ENCODE measurements at places on chromosomes 5 and 9.
A peak's percentile ranks its signal among the peaks of the same experiment; 100 is the strongest.

- no peak for DNase-seq
Observed at GRCh38 chr5:111472579-111472978, 39.8 kb downstream of the STARD4 start.

- peak; percentile 80 for DNase-seq
Observed at GRCh38 chr9:97905228-97905627, 17.1 kb downstream of the TRMO start.

GRCh38 chr9:16321461-16322119 lies 548.9 kb downstream of the BNC2 start:
- no peak for DNase-seq

DNA sequence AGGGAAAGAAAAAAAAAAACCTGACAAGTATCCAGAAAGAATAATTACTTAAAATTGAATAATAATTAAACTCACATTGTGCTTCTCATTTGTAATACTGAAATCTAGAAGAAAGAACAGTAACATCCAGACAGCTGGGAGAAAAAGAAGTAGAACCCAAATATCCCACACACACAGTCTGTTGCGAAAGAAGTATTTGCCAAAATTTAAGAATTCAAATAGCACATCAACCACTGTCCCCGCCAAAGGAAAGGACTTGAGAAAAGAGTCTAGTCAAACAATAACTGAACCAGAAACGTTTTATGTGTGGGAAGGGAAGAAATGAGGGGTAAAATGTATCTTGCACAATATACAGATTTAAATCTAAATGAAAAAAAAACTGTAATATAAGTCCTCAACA lies 202.8 kb downstream of the MLLT3 start:
- no peak for DNase-seq

DNA sequence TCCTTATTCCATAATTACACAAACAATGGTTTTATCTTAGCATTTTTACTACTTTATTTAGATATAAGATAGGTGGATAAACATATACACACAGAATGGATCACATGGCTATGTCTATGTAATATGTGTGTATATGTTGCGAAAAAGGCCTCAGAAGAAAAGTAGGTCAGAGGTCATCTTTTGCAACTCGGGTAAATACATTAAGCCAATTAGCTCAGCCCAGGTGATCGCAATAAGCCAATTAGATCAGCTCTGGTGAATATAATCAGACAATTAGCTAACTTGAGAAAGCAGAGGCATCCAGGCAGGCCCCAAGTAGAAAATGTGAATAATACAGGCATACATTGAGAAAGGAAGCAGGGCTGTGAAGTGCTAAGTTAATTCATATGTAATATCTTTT lies 24.3 kb downstream of the SLCO4C1 start:
- DNase-seq, result no peak

GRCh38 chr5:35360671-35361070 lies 130.4 kb upstream of the PRLR start:
- DNase-seq, result no peak

GRCh38 chr9:33924978-33925797 lies 108.2 kb downstream of the UBE2R2 start:
- peak; percentile 24 for DNase-seq

- DNase-seq, result no peak
Observed at GRCh38 chr5:132865668-132866341, 464 bp downstream of the GDF9 start.

- no peak for DNase-seq
Observed at GRCh38 chr5:127294829-127295228, 4.2 kb downstream of the MEGF10 start.

GRCh38 chr9:121302786-121303185 lies 34.8 kb downstream of the GSN start:
- DNase-seq, result no peak

- no peak for DNase-seq
Observed at GRCh38 chr9:126698251-126698650, 84.5 kb downstream of the LMX1B start.

- DNase-seq, result peak; percentile 86
Observed at GRCh38 chr5:142014911-142015584, 2.2 kb upstream of the GNPDA1 start.

DNA sequence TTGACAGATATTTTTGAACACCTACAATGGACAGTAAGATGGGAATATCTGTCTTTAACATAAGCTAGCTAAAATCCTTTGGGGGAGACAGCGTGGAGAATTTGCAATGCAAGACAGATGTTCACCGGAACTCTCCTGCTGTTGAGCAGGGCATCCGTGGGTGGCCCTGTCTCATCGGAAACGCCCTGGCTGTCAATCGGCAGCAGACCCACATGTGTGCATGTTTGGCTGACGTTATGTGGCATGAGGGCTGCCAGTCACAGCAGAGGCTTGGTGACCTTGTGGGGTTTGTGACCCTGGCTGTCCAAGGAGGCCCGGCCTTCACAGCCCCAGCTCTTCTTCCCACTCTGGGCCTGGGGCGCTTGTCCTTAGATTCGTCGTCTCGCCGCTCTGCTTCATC lies 129.7 kb upstream of the OTULINL start:
- no peak for DNase-seq

DNA sequence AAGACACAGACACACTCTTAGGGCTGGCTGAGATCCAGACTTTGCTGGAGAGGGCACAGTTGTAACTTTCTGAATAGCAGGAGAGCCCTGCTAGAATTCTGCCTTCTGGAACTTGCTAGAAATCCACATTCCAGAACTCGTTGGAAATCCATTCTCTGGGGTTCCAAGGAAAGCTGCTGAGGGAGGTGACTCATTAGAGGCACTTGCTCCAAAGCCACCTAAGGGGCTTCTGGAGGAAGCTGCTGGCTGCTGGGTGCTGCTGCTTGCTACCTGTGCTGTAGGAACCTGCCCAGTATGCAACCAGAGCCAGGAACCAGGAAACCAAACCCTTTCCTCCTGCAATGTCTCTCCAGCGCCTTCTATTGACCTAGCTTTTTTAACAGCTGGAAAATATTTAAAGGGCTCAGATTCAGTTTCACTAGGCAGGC lies 4.1 kb upstream of the TLE4 start:
- no peak for DNase-seq

- DNase-seq, result no peak
Observed at GRCh38 chr9:90988318-90988717, 186.7 kb downstream of the SYK start.

GRCh38 chr5:119179857-119180641 lies 109.2 kb downstream of the DMXL1 start:
- no peak for DNase-seq

- no peak for DNase-seq
Observed at GRCh38 chr5:88944751-88945531, 62.0 kb upstream of the MEF2C start.

- peak; percentile 81 for DNase-seq
Observed at GRCh38 chr5:100901821-100902341, 1.2 kb downstream of the ST8SIA4 start.

DNA sequence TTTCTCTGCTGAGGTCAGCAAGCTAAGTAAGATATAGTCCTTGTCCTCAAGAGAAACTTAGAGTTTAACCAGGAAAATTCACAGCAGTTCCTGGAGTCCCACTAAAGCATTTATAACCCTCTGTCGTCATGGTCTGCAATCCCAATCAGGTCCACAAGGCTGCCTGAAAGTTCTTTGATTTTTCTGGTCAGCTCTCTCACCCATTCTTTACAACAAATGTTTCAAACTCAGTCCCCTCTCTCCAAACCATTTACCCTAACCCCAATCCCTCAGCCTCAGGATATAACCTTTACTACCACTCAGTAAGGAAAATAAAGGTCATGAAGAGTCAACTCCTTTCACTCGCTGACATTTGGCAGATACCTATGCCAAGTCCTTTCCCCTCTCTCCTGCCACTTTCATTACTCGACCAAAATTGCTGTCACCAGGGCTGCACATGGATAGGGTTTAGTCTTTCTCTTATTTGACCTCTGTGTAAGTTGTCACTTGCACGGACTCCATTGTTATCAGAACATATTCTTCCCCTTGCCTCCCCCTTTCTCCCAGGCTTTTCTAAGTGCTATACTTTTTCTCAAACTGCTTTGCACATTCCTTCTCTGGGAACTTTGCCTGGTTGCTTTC lies 936.6 kb downstream of the NR2F1-AS1 start:
- DNase-seq, result no peak

DNA sequence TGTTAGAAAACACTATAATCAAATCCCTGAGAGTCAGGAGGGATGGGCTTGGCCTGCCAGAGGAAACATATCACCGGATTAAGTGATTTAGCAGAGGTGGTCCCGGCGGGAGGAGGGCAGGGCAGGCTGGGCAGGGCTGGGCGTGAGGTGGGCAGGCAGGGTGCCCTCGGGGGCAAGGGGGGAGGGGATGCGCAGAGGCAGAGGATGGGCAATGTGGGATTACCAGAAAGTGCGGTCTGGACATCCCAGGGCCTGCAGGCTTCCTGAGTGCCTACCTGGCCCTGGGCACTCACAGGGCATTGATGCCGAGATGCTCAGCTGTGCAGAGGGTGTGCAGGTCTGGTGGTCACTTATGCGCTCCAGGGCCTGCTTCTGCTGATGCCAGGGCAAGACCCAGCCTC lies 115.2 kb downstream of the ADAMTS2 start:
- DNase-seq, result no peak

DNA sequence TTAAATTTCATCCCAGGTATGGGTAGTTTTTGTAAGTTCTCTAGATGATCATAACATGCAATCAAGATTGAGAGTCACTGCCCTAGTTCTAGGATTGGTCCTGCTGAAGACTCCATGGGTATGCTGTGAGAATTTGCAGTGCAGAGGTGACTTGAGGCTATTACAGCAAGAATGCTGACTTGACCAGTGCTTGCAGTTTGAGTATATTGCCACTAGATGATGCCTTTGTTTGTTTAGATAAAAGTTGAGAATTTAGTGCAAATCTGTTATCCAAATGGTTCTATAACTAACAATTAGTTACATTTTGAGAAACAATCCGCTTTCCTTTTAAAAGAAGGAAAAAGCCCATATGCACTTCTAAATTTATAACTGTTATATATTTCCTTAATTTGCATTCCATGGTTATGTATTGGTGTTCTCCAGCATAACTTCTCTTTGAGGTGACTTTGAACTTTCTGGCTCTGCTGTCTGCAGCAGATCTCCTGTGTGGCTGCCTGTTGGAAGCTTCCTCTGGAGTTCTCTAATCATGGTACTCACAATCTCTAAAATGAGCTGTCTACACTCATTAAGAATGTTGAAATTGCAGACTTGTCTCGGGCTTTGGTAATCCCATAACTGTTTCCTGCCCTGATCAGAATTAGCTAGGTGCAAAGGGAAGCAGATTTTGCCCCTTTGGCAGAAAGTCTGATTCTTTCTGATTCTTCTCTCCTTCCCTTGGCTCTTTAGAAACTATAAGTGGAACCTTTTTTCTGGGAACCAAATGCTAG lies 24.9 kb downstream of the MELK start:
- DNase-seq, result peak; percentile 9

DNA sequence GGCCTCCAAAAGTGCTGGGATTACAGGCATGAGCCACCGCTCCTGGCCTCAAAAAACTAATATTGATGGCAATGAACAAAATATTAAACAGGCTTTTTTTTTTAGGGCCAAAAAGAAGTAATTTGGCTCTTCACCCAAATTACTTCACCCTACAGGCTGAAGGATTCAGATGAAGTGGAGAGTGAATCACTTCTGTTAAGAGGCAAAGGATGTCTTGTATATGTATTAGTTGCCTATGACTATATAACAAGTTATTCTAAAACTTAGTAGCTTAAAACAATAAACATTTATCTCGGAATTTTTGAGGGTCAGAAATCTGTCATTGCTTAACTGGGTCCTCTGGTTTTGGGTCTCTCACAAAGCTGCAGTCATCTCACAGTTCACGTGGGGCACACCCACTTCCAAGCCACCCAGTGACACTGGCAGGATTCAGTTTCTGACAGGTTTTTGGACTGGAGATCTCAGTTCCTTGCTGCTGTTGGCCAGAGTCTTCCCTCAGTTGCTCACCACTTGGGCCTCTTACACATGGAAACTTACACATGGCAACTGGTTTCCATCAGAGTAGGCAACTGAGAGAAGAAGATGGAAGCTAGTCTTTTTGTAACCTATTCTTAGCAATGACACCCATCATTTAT lies 66.7 kb downstream of the IQGAP2 start:
- no peak for DNase-seq

GRCh38 chr9:134041649-134041962 lies 16.3 kb downstream of the BRD3OS start:
- no peak for DNase-seq

DNA sequence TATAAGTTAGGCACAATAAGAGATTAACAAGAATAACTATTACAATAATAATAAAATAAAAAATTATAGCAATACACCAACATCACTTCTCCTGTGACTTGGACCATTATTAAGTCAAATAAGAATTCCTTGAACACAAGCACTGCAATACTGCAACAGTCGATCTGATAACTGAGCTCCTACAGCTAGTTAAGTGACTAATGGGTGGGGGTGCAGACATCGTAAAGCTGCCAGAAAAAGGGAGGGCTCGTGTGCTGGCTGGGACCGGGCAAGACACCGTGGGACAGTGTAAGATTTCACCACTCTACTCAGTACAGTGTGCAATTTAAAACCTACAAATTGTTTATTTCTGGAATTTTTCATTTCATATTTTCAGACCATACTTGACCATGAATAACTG lies 78.8 kb downstream of the SNX24 start:
- DNase-seq, result no peak

- no peak for DNase-seq
Observed at GRCh38 chr5:138870611-138871010, 4.5 kb downstream of the LRRTM2 start.

DNA sequence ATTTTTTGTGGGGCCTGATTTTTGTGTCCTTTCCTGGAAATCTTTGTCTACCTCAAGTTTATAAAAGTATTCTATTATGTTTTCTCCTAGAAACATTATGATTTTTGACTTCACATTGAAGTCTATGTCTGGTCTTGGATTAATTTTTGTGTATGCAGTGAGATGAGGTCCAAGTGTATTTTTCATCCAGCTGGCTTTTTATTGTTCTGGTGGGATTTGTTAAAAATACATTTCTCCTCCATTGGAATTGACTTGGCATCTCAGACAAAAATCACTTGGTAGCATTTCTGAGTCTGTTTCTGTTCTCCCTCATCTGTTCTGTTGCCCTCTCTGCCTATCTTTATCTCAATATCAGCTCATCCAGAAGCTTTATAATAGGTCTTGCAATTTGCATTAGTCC lies 109.0 kb downstream of the IRX1 start:
- no peak for DNase-seq

DNA sequence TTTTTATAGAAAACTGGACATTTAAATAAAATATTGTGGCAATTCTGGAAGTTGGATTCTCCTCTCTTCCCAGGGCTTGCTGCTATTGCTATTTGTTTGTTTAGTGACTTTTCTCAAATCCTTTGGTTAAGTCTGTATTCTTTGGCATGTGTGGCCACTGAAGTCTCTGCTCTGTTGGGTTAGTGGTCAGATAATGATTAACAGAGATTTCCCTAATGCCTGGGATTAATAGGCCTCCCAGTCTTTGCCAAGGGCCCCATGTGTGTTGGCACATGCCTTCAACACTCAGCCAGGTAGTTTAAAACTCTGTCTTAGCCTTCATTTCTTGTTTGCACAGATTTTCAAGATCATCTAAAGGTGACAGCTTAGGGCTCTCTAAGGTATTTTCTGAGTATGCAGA lies 92.8 kb upstream of the EPB41L4A start:
- DNase-seq, result no peak

- no peak for DNase-seq
Observed at GRCh38 chr9:82968388-82968787, 94.6 kb downstream of the RASEF start.

- DNase-seq, result no peak
Observed at GRCh38 chr5:1186351-1187233, 14.8 kb upstream of the SLC6A19 start.

GRCh38 chr9:31137176-31138160 lies 1247.0 kb upstream of the ACO1 start:
- no peak for DNase-seq

GRCh38 chr9:69504058-69504457 lies 168.1 kb downstream of the APBA1 start:
- no peak for DNase-seq

GRCh38 chr9:133996531-133997520 lies 4.7 kb upstream of the VAV2 start:
- DNase-seq, result no peak

Data from CD4-positive, alpha-beta T cell treated with Interleukin-15 for 4 hours (primary cell).